ENCODE measurements at places on chromosomes 1 and 21.
A peak's percentile ranks its signal among the peaks of the same experiment; 100 is the strongest.

GRCh38 chr1:9230869-9231533, 3.6 kb upstream of the H6PD start:
- no peak for DNase-seq

- DNase-seq = no peak
Measured at GRCh38 chr21:15741510-15741909, 11.7 kb downstream of the USP25 start.

DNA sequence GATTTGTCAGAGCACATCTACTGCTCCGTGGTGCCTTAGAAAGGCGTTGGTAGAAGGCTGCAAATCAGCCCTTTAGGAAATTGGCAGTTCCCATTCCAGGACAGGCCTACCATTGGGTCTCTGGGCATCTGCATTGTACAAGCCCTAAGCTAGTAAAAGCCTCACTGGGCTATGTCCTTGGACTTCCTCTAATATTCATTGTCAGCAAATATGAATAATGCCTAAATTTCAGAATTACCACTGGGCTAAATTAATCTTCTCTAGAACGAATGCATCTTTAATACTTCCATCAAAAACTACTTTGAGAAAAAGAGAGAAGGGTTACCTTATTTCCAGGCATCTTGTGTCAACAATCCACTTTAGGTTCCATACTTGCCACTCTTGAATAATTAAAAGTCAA, 41.5 kb upstream of the ATP1A1 start:
- no peak for DNase-seq

- no peak for DNase-seq
Measured at GRCh38 chr1:3518256-3518655, 63.8 kb downstream of the ARHGEF16 start.

DNA sequence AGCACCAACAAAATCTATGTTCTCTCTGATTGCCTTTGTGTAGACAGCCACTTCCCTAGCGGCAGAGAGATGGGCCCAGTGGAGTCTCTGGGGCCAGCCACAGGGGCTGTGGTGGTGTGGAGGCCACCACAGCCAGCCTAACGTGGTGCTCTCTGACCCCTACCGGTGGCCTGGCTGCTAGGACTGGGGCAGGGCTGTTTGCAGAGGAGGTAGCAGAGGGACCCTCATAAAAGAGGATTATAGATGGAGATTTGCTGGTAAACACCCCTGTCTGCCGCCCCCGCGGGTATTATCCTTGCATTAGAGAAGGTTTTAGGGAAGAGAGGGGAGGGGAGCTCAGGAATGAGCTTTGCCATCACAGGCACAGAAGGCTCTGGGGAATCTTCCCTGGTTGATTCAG, 310.3 kb upstream of the VAMP3 start:
- DNase-seq = no peak

DNA sequence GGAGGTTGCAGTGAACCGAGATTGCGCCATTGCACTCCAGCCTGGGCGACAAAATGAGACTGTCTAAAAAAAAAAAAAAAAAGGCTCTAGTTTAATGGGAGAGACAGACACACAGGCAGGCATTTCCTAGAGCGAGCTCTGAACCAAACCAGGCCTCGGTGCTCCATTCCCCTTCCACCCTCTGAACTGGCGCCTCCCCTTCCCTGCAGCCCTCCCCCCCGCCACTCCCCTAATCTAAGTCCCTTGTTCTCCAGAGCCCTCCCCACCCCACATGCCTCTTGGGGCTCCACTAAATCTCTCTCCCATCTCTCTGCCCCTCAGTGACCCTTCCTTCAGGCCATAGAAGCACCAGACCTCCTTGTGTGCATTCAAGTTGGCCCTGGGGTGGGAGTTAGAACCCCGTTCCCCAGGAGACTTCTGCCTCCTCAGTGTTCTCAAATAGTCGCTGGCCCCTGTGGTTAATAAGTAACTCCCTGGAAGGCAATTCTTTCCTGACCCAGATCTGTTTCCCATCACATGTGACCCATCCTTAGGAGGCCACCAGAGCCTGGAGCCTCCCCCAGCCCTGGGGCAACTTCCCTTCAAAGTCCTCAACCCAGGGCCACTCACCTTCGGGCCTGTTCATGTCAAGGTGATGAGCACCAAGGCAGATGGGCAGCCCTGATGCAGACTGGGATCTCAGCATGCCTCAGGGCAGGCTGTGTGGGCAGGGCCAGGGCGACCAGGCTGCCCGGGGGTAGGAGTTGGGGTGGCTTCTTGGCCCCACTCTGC, 42.6 kb upstream of the EPB41 start:
- DNase-seq = no peak

DNA sequence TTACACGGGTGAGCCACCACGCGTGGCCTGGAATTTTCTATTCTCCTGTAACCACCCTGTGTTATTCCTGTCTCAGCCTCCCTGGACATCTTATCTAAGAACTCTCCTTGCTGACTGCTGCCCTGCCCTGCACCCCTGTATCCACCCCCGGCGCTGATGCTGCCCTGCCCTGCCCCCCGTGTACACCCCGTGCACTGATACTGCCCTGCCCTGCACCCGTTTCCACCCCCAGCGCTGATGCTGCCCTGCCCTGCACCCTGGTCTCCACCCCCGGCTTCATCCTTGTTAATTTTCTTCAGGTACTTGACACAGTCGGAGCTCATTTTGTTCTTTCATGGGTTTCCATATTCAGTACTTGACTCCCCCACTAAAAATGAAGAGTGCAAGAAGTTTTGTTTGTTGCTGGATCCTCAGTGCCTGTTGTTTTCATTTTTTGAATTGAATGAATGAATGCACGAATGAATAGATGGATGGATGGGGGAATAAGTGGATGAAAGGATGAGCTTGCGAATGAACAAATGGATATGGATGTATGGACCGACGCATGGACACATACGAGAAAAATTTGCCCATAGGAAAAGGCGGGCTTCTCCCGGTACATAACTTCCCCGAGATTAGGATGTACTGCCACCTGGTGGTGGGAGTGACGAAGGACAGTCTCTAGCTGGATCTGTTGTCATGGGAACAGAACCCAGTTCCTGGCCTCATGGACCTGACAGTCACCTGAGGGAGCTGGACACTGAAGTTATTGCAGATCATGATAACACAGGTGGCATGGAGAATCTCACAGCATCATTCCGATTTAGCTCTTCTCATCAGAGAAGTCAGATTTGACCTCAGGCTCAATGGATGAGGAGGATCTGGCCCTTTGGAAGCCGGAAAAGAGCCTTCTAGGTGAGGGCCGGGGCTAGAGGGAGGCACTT, 14.9 kb downstream of the AADACL4 start:
- peak; percentile 66 for DNase-seq

- DNase-seq = no peak
Measured at GRCh38 chr1:3652548-3653285, 401 bp downstream of the TP73 start.

GRCh38 chr1:42618866-42619265, 39.4 kb upstream of the PPIH start:
- DNase-seq = no peak

DNA sequence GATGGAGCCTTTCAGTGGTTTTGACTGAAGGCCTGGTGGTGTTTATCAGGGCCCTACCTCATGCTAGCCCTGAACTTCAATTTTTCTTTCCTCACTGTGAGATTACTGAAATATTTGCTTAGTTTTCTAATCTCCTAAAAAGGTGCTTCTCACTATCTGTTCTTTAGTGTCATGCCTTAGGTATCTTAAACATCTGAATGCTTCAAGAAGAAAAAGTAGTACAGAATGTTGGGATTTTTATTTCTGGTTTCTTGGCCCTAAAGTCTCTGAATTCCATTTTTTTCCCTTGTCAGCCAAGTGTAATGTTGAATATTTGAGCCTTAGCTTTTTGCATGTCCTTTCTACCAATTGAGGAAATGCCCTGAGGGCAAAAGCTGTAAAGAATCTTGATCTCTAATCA, 47.9 kb upstream of the PRKACB start:
- no peak for DNase-seq

DNA sequence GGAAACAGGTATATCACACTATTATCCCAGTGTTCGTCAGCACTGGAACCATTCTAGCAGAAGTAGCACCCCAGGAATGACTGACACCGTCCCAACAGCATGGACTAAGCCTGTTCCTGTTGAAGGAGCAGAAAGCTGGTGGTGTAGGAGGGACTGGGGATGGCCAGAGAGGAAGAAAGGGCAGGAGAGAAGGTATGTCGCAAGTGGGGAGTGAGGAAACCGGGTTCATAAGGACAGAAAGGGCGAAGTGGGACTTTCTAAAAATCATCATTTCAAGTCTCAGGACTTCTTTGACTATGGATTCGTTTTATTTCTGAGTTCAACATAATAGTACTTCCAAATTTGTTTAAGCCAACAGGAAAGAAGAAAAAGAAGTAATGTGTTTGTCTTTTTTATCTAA, 19.7 kb upstream of the MX1 start:
- no peak for DNase-seq

GRCh38 chr1:198003468-198003867, 86.3 kb downstream of the LHX9 start:
- no peak for DNase-seq

DNA sequence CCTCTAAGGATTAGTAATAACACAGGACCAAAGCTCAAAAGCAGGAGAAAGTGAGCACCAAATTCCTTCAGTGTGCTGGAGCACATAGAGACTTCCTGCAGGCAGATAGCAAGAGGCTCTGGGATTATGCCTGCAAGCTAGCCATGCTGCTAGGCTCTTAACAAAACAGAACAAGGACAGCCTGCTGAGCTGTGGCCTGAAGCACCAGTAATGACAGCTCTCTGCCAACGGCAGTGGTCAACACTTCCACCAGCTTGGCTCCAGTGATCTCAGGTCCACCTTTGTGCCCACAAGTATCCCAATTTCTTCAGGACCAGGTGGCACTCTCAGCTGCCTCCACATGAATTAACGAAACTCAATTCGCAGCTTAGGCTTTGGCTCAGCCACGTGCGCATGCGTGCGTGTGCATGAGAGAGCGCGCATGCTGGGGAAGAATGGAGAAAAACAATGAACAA, 64.2 kb downstream of the SLC45A1 start:
- DNase-seq = no peak

DNA sequence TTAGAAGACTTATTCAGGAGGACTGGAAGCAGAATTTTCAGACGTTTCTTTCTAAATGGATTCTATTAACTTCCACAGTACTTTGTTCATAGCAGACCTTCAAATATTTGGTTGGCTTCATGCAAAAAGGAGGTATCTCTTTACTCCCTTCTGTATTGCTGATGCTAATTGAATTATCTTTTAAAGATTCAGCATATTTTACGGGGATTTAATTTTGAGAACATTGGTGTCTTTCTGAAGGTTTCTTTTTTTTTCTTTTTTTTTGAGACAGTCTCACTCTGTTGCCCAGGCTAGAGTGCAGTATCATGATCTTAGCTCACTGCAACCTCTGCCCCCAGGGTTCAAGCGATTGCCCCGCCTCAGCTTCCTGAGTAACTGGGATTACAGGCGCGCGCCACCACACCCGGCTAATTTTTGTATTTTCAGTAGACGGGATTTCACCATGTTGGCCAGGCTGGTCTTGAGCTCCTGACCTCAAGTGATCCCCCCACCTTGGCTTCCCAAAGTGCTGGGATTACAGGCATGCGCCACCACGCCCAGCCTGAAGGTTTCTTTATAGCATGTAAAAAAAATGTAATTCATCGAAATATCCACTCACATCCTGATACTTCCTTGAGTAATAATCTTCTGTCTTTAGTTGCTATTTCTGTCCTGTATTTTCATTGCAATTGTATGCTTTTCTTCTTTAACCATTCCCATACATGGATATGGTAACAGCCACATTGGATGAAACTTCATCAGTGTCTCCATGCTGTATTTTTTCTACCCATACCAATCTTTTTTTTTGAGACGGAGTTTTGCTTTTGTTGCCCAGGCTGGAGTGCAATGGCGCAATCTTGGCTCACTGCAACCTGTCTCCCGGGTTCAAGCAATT, 14.5 kb downstream of the CNST start:
- DNase-seq = no peak

DNA sequence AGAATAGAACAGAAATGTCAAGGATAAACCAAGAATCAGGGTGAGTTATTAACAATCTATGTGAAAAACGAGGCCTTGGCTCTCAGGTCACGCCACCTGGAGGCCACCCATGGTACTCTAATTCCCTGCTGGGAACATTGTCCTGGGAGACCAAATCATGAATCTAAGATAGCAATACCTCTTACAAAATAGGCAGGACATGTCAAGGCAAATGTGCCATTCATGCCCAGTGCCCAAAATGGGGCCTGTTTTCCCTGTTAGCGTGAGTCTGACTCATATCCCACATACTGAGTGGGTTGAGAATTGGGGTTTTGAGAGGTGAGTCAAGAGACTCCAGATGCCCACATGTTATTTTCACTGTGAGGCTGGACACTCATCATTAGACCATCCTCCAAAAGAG, 380.8 kb downstream of the HHIPL2 start:
- DNase-seq = peak; percentile 20

GRCh38 chr1:41371630-41372599, 10.7 kb downstream of the FOXO6 start:
- DNase-seq = no peak

- DNase-seq = no peak
Measured at GRCh38 chr1:20484519-20485462, 1.2 kb downstream of the CAMK2N1 start.

GRCh38 chr1:30632481-30632880, 90.9 kb downstream of the MATN1 start:
- DNase-seq = no peak

DNA sequence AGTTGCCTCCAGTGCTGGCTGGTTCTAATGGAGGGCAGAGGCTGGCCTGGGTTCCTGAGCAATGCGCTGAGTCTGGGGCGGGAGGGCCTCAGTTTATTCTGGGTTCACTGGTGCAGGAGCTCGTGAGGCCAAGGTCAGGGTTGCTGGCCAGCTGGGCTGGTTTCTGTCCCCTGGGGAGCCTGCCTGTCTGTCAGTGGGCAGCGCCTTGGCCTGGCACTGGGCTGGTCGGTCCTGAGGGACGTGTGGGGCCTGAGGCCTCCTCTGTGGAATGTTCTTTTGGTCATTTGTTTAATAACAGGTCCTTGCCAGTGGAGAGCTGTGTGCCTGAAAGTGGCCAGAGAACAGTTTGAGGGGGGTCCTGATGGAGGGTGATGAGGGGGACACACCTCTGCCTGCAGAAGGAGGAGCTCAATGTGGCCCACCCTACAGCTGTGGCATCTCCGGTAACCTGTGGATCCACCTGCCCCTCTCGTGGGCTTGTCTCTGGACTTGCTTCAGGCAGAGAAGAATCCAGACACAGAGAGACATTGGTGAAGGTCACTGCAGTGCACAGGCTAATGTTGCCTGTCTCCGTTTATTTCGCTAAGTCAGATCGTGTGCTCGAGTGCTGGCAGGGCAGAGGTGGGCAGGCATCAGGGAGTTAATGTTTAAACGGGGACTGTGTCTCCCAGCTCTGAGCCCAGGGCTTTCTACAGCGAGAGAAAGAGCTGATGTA, 34.6 kb downstream of the COQ8A start:
- DNase-seq = no peak

GRCh38 chr1:114755006-114755931, 2.5 kb downstream of the CSDE1 start:
- no peak for DNase-seq

DNA sequence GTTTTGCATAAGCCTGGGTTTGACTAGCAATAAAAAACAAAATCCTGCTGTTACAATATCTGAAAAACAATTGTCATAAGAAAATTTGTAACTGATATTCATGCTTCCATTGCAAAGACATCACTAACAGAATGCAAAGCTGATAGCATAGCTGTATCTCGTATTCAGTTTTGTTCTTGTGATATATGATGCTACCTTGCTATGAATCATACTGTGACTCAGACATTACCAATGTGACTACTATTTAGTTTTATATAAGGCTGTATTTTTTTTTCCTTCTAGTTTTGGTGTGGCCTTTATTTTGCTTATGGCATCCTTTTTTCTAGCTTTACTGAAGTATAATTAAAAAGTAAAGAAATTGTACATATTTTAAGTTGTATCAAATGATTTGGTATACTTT, 1381.8 kb downstream of the MRPL39 start:
- DNase-seq = no peak

- no peak for DNase-seq
Measured at GRCh38 chr1:64864018-64864940, 102.1 kb downstream of the JAK1 start.
